Erythroblast (primary cell): ENCODE measurements at places on chromosomes 4 and X.
A peak's percentile ranks its signal among the peaks of the same experiment; 100 is the strongest.

DNA sequence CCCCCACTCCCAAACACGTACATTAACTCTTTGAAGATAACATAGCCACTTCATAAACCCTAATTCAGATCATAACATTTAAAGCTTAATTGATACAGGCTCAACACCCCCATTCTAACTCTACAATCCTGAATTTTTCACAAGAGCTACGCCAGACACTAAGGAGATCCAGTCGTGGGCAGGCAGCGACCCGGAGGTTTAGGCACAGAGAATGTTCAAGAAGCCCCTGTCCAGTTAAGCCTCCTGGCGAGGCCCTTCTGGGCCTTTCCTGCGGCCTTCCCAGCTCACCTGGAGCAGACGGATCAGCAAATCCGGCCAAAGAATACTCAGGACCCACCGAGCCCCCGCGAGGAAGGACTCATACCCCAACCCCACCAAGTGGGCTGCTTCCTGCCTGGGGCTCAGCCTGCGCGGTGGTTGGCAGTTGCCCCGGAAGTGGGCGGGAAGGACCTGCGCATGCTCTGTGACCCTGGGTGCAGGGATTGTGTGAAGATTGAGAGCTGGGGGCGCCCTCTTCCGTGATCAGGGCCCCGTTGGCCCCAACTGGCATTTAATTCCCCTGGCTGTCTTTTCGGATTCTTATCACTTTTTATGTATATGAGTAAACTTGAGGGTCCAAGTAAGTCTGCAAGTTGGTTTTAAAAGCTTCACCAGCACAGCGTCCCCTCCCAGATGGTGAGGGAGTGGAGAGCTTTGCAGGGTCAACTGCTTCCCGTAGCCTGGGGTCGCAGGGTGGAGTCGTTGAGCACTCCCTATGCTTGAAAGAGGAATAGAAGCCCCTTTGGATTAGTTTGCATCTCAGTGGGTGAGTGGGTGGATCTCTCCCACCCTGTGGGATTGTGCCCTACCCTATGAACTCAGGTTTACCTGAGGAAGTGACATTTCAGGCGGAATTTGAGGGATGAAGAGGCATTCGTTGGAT lies at the start of gene TRIM61:
TRIM61 (minus strand) TSS at position 415 of the 922 bp plus-strand sequence. CDS start 7,655 bp downstream, outside the sequence.
- peak; percentile 28 for DNase-seq

DNA sequence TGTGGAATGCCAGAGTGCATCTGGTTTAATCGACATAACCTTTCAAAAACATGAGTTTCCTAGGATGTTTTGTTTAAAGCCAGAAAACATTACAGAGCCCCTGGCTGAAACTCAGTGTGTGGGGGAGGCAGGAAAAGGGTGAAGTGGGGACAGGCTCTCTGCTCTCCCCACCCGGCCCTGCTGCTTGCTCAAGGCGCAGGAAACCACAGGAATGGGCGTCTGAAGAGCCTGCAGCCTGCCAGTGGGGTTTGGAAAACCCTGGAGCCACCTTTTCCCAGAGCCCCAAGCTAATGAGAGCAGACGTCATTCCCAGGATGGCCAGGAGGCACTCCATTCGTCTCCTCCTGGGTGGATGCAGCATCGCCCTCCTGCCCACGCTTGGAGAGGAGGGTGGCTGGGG lies 240.6 kb downstream of the AFAP1 start:
- DNase-seq = no peak

- no peak for DNase-seq
Observed at GRCh38 chr4:185122681-185123345, 20.3 kb upstream of the SLC25A4 start.

DNA sequence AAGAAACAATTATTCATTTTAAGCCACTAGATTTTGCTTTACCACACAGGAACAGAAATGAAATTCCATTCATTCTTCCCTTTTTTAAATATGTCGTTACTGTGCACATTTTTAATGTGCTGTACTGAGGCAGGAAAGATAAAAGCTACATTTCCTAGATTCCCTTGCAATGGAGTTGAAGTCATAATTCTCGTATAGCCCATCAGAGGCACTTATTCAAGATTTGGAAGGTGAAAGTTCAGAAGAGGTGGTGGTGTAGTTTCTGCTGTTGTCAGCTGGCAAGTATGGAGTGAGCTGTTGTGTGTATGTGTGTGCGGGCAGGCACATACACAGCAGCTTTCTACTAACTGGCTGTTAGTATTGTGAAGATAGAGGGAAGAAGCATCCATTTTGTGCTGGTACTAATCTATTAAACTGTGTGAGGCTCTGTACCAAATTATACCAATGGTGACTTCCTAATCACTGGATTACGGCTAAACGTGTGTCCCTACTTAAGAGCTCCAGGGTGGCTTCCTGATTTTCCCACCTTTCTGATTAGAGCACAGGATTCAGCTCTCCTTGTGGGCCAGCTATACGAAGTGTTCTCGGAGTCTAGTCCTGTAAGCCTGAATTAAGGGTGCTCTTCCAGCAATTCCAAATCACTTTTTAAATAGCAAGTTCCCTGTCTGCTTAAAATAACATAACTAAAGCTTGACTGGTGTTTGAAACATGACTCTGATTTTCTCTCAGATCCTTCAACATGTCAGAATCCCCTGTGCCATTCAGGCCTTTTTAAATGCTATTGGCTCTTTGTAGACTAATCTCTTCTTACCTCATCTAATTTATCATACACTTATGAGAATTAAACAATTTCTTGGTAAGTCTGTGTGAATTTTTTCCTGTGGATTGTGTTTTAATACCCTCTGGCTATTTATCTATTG lies 43.8 kb downstream of the PDS5A start:
- no peak for DNase-seq

DNA sequence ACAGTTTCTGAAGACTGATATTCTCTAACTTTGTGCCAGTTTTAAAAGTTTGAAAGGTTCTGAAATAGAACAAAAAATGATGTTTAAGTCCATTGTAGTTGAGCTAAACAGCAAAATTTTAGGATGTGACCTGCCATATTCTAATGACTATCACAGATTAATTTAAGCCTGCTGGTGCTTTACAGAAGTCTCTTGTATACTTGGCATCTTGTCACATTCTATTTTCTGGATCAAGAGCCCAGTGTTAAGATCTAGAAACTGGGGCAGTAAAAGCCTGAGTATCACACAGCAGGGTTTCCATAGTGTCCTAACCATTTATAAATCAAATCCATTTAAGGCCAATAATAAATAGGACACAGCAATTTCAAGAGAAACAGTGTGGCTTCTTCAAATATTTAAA lies 12.4 kb downstream of the FSTL5 start:
- no peak for DNase-seq

- no peak for DNase-seq
Observed at GRCh38 chr4:126028876-126029275, 714.1 kb downstream of the FAT4 start.
